GM12892 (cell line): ENCODE measurements at places on chromosomes 7 and 10.

- DNase-seq: no peak
These were observed 128.1 kb downstream of the BAMBI start for GRCh38 chr10:28805390-28805789.

DNA sequence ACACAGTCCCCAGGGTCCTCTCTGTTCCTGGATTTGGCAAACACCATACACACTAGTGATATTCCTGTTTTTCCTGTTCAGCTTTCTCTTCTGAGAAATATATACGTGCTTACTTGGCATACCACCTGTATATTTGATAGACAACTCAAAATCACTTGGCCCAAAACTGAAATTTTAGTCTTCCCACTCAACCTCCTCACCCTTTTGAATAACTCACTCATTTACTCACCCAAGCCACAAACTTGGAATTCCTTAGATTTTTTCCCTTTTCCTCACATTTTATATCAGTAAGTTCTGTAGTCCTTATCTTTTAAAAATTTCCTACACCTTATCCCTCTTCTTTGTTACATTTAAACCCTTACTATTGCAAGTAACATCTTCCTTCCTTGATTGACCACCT, 143.4 kb downstream of the PPP1R3A start:
- DNase-seq: no peak

- no peak for DNase-seq
These were observed 68.0 kb downstream of the GBF1 start for GRCh38 chr10:102313221-102313896.

- no peak for DNase-seq
These were observed 21.3 kb downstream of the AVL9 start for GRCh38 chr7:32516551-32517100.

DNA sequence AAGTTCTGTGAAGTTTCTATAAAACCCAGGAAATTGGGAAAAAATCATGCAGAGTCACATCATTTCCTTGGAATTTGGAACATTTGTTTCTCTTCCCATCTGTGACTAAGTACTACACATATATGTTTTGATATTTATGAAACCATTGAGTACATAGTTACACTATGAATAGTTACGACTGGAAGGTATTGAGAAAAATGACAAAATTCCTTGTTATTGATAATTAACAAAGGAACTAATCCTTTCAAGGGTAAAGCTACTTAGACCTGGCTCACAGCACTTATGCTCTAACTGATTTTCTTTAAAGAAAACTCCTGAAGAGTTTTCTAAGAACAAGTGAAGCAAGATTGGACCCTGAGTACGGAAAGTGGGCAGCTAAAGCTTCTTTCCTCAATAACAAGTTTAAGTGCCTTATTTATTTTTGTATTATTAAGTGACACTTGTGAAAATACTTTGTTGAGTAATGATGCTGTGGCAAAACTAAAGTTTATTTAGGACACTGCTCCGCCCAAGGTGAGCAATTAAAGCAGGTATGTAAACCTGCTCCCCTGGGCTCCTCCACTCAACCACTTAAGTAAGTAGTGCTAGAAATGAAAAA, 12.0 kb upstream of the GLCCI1 start:
- no peak for DNase-seq

GRCh38 chr7:134949171-134949570, 37.1 kb upstream of the AGBL3 start:
- no peak for DNase-seq
